NCI-H1930 (cell line): ENCODE measurements at places on chromosomes 12 and 14.

DNA sequence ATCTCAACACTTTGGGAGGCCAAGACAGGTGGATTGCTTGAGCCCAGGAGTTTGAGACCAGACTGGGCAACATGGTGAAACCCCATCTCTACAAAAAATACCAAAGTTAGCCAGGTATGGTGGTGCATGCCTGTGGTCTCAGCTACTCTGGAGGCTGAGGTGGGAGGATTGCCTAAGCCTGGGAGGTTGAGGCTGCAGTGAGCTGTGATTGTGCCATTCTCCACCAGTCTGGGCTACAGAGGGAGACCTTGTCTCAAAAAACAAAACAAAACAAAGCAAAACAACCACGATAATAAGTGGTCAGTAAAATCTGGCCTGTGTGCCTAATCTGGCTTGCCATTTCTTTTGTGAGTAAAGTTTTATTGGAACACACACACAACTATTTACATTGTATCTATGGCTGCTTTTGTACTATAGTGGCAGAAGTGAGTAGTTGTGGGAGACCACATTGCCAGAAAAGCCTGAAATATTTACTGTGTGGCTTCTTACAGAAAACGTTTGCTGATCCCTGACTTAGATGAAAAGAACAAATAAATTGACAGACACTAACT, 19.4 kb upstream of the KLRG1 start:
- DNase-seq, result no peak

- DNase-seq, result no peak
Measured at GRCh38 chr14:64569138-64569631, 19.4 kb downstream of the PPP1R36 start.

GRCh38 chr12:122079532-122080081, 1.1 kb downstream of the MLXIP start:
- no peak for DNase-seq

- peak; percentile 24 for DNase-seq
Measured at GRCh38 chr14:91252871-91253794, 8.6 kb upstream of the GPR68 start.

- no peak for DNase-seq
Measured at GRCh38 chr12:74984631-74985030, 225.0 kb downstream of the KCNC2 start.

GRCh38 chr14:61581340-61581739, 114.0 kb upstream of the HIF1A start:
- no peak for DNase-seq

GRCh38 chr14:34235643-34236300, 226.3 kb downstream of the SPTSSA start:
- DNase-seq, result no peak
